Pulmonary artery endothelial cell (primary cell): ENCODE measurements at places on chromosomes 4 and X. TPM values are rescaled to one million over a fixed set of nuclear protein-coding genes. Genes with fewer than 3 reads are reported as not detected.

GRCh38 chr4:79025170-79025569 lies 85.9 kb upstream of the PAQR3 start:
- no peak for DNase-seq

GRCh38 chrX:57583477-57583876 lies 8.3 kb upstream of the ZXDB start:
- no peak for DNase-seq

DNA sequence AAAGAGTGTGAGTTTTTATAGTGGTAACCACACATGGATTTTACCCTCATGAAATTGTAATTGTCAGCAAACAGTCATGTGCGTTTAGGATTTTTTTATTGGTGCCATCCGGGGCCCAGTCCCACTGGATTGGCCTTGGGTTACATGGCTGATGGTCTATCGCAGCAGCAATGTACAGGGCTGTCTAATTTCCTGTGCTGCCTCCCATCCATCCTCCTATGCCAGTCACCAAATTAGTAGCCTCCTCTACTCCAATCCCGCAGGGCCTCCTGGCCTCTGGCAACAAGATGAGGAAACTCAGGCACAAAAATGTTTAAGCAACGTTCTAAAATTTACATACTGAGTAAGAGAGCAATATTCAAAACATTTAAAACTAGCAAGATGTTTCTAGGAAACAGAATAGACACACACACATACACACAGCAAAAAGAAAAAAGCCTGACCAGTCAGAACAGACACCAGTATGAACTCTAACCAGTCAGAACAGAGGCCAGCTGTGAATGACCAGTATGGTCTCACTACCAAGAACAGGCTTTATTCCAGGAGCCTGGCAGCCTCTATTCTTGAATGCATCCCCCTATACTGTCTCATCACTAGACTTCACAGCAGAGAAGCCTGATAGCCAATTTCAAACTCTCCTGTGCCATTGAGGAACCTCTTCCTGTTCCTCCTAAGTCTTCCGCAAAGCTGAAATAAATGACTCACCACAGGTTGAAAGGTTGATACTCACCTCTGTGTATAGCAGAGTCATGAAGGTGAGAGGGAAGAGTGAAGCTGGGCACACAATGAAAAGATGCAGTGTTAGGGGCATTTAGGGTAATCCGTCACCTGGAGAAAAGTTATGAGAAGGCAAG lies 42.6 kb downstream of the CHRNA9 start:
- DNase-seq = no peak

DNA sequence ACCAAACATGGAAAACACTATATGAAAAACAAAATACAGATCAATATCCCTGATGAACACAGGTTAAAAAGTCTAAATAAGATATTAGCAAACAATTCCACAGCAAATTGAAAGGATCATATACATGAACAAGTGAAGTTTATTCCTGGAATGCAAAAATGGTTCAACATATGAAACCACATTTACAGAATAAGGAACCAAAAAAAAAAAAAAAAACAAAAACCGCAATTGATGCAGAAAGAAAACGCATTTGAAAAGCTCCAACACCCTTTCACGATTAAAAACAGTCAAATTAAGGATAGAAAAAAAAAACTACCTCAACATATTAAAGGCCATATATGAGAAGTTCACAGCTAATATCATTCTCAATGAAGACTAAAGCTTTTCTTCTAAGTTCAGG lies 45.4 kb upstream of the STS start:
- DNase-seq = no peak

GRCh38 chr4:177607111-177607573 lies 164.9 kb upstream of the AGA start:
- no peak for DNase-seq

DNA sequence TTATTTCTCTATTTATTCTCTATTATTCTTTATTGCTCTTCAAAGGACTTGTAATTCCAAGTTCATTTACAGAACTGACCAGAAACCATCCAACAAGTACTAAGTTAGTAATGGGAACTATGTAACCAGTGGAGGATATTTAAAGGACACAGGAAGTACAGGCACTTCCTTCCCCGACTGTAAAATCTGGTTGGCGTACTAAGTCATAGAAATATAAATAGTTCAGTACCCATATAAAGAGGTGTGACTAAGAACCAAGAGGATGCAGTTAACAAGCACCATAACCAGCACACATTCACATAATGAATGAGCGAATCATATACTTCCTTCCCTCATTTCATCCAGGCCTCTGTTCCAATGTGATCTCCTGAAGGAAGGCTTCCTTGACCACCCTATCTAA lies 3.6 kb upstream of the EIF4E start:
- DNase-seq = no peak

- DNase-seq = no peak
These were observed 143.0 kb downstream of the TSPAN5 start for GRCh38 chr4:98515470-98515809.

GRCh38 chr4:54277691-54278090 lies 48.6 kb downstream of the PDGFRA start:
- DNase-seq = peak; percentile 63

- no peak for DNase-seq
These were observed 91.5 kb upstream of the UNC5C start for GRCh38 chr4:95640311-95640710.

CT45A1 gene
- not detected in 2 replicates for total RNA-seq

XAGE3 gene
- not detected in 2 replicates for total RNA-seq
